Astrocyte (in vitro differentiated cells and primary cell): ENCODE measurements at places on chromosomes 4 and X.

DNA sequence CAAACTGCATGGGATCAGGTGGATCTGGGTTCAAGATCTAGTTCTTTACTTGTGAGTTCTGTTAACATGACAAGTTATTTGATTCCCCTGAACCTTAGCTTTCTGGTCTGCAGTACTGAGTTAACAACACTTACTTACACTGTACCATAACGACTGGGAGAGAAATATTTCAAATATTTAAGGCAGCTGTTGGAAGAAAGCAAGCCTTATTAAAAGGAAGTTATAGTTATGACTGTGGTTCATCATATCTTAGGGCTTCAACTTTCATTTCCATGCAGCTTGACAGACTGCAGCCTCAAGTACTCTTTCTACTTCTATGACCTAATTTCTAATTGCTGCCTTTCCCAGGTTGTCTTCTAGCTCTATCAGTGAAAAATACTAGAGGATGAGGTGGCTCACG, 40.0 kb upstream of the PDGFRA start:
- DNase-seq = peak; percentile 49

GRCh38 chr4:103645991-103646390, 73.8 kb downstream of the TACR3 start:
- no peak for DNase-seq

GRCh38 chr4:16055873-16056272, 27.9 kb downstream of the PROM1 start:
- DNase-seq = no peak

DNA sequence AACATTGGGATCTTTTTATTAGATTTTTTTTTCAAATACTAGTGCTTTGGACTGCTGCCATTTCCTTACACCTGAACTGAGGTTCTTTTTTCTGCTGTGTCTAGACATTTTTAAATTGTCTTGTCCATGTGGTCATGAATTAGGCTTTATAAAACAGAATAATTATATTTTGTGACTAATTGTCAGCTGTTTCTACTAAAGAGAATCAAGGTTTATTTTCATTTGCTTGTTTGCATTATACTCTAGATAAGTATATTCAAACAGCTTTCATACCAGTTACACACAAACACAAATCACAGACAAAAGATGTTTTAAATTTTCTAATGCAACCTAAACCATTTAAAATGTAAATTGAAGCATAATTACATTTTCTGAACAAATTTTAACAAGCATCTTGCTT, 194.7 kb downstream of the GALNTL6 start:
- DNase-seq = no peak

DNA sequence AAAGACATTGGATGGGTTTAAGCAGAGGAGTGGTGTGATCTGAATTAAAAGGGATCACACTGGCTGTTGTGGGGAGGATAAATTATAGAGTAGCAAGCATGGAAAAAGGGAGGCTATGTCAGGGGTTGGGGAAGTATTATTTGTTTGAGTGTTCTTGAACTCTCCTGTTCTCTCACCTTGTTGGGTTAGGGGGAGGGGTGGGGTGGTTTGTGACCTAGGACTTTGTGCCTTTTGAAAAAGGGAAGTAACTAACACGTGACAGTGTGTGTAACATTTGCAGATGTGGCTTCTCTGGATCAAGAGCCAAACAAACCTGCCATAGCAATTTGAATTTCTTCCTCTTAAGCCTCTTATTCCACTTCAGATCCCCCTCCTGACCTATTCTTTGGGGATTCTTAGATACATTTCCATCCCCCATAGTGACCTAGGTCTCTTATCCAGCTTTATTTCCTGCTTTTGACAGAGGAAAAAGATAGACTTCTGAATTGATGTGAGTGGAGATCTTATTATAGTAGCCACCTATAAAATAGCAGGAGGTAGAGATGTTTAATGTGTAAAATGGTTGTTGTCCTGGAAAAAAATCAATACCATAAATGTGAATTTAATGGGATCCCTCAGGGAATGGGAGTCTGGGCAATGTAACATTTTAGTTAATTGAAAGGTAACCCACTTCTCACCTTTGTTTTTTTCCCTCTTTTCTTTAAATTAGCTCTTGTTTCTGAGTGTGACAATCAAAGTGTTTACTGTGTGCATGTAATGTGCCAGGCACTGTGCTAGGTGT, 120.4 kb downstream of the CT47B1 start:
- no peak for DNase-seq

DNA sequence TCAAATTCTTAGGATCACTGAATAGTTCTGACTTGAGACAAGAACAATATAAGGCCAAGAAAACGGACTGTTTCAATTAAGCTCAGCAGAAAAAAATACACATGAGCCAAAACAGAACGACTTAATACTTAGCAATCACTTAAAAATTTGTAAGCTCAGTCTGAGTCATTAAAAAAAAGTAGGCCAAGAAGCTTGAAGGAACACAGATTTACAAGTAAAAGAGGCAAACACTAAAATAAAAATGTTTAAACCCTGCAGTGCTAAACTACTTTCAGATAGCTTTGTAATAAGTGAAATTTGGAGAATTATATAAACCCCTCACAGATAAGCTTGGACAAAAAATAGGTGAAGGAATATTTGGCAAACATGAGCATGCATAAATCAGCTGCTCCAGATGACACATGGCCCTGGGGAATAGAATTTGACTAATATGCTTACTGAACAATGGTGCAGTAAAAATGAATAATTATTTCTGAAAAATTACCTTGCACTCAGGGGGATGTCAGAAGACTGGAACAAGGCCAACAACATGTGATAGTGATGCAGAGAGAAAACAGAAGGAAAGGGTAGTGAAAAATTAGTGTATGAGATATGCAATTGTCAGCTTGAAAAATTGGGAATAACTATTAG, 49.6 kb downstream of the LNX1 start:
- DNase-seq = peak; percentile 96

GRCh38 chrX:63746278-63746677, 38.7 kb downstream of the ARHGEF9 start:
- no peak for DNase-seq

GRCh38 chrX:31201503-31201902, 129.7 kb upstream of the FTHL17 start:
- DNase-seq = no peak

DNA sequence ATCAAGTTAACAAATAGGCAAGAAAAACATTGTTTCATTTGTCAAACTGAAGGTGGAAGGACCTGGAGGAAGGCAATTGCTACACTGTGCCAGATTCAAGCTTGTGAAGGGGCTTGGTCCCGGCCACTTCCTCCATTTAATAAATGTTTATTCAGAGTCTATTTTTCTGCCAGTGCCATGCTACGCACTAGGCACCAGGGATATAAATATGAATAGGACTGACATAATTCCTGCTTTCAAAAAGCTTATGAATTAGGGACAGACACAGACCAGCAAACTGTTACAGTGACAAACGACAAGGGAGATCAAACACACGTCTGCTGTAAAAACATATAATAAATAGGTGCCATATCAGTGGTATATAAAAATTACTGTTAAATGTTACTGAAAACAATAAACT, 571 bp downstream of the TLR6 start:
- no peak for DNase-seq

- DNase-seq = no peak
Measured at GRCh38 chr4:185099024-185099682, 43.9 kb upstream of the SLC25A4 start.

- no peak for DNase-seq
Measured at GRCh38 chrX:104193485-104193884, 27.2 kb downstream of the FAM199X start.

DNA sequence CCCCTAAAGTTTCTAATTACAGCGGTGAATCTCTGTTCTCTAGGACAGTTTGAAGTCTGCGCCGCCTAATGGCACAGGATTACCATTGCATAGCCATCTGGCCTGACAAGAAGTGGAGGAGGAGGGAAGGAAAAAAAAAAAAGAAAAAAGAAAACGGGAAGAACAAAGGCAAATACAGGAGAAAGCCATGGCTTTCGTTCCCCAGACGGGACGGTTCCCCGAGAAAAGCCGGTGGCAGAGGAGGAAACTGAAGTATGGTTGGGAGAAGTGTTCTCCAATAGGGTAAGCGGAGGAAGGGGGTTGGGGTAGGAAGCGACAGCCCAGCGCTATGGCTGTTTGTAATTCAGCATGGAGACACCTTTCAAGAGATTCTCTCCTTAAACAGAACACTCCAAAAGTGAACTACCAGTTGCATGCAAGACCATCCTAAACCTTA, 80.8 kb downstream of the HMGN5 start:
- peak; percentile 22 for DNase-seq

DNA sequence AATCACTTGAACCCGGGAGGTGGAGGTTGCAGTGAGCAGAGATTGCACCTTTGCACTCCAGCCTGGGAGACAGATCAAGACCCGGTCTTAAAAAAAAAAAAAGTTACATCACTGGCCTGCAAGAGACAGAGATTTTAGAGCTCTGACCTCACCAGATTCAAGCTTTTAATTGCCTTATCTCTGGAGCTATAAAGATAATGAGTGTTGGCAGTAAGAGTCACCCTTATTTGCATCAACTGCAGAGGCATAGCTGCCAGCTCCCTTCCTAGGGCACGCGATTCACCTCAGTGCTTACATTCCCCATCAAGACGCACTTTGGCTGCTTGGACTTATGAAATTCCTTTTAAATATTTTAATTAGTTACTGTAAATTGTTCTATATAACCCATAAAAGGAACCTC, 12.5 kb upstream of the SPATA4 start:
- no peak for DNase-seq

DNA sequence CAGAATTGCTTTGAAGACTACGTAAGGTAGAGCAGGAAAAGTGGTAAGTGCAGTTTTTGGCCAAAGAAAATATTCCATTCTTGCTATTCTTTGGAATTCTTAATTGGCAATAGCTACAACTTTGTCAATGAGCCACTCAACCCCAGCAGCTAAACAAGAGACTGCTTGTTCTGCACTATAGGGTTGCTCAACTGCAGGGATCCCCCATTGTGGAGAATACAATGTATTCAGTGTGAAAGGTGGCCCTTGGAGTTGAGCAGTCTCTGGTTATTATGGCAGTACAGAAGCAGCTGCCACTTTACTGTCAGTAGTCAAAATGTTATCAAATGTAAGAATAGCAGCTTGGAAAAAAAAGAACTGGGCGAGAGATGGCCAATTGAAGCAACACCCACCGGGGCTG, 808.7 kb downstream of the CENPC start:
- no peak for DNase-seq

DNA sequence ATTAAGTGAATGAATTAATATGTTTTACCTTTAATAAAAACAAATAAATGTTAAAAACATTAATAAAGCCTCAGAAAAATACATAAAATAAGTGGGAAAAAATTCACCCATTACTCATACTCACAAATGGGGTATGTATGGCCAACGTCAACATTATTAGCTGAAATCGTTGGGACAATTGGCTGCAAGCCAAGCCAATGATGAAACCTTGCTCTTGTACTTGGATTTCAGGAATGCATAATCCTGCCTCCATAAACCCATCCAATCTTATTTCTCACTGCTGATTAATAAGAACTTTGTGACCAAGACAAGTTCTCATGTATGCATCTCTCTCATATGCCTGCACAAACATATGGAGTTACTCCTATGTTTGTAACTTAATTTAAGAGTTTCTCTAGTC, 35.3 kb upstream of the ADAMTS3 start:
- peak; percentile 55 for DNase-seq

GRCh38 chr4:8282134-8282641, 12.6 kb downstream of the HTRA3 start:
- DNase-seq = no peak
